ENCODE measurements at places on chromosomes 2 and 18.

GRCh38 chr2:237171881-237172280 is 86.2 kb downstream of the COPS8 start:
- no peak for DNase-seq

- DNase-seq = no peak
Observed at GRCh38 chr2:197324801-197325200, 14.2 kb upstream of the ANKRD44 start.

GRCh38 chr2:238114331-238114841 is 14.2 kb downstream of the ESPNL start:
- no peak for DNase-seq

- DNase-seq = no peak
Observed at GRCh38 chr2:88187038-88187676, 17.0 kb downstream of the THNSL2 start.

- no peak for DNase-seq
Observed at GRCh38 chr2:234330902-234331301, 166.0 kb downstream of the ARL4C start.
